Stimulated activated CD8-positive, alpha-beta memory T cell treated with anti-CD3 and anti-CD28 coated beads, Interleukin-2, amount 100 ng/mL, for 1 hour (primary cell): ENCODE measurements at places on chromosomes 1 and 21.
A peak's percentile ranks its signal among the peaks of the same experiment; 100 is the strongest.

GRCh38 chr1:187469836-187470235 is 641.1 kb downstream of the PLA2G4A start:
- DNase-seq = no peak

DNA sequence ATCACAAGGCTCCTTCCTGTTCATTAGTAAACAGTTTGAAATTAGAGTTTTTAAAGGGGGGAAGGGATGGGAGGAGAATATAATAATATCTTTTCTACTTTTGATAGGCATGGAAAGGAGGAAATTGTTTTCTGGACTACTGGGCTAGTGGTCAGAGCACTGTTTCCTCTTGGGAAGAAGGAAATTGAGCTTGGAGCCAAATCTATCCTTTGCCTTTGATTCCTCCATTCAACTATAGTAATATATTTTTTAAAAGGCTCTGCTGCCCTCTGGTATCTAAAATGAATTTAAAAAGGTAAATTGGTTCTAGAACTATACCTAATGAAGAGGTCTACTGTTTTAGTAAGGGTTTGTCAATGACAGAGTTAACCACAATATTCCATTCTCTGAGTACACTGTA is 5.9 kb downstream of the IARS2 start:
- DNase-seq = no peak

DNA sequence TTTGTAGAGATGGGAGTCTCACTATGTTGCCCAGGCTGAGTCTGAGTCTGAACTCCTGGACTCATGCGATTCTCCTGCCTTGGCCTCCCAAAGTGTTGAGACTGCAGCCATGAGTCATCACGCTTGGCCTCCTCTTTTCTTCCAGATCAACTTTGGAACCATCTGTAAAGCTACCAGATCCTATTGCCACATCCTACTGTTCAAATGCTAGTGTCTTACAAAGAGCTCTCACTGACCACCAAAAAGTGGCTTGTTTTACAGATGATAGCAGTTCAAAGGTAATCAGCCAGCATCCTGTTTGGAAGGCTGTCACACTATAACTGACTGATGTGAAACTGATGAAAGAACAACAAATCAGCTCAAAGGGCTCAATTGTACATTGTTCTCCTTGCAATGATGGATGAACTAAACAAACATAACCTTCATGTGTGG is 221.6 kb downstream of the AKT3 start:
- no peak for DNase-seq

GRCh38 chr1:17059391-17060305 is 5.8 kb upstream of the SDHB start:
- DNase-seq = no peak

DNA sequence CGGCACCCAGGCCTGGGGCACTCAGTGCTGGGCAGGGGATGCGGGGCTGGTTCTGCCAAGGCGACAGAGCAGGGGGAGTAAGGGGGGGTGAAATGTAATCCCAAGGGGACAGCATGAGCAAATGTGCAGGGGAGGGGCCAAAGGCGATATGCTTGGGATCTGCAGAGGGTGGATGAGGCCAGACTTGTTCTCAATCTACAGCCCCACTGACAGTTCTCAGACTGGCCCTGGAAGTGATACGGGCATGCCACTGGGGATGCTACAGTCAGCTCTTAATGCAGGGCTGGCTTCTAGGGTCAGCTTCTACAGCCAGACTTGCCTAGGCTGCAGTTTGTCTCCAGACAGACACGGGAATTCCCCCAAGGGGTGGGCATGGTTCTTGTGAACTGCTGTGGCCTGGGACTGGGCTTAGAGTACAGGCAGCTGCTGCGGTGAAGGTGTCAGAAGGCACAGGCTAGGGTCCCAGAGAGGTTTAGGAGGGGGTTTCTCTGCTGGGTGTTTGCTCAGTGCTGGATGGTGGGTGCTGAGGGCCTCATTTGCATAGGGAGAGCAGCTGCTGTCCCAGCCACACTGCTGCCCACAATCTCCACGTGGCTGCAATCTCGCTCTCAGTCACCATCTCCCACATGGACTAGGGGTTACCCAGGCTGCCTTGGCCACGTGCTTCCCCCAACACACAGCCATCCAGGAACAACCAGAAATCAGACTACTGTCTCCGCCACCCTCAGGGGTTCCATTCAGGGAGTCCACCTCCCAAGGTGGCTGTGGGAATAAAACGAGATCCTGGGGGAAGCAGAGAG is 190.1 kb downstream of the HIVEP3 start:
- DNase-seq = peak; percentile 15

GRCh38 chr1:230385158-230385450 is 41.0 kb downstream of the PGBD5 start:
- DNase-seq = no peak

GRCh38 chr1:170560681-170561285 is 28.8 kb downstream of the GORAB start:
- no peak for DNase-seq

DNA sequence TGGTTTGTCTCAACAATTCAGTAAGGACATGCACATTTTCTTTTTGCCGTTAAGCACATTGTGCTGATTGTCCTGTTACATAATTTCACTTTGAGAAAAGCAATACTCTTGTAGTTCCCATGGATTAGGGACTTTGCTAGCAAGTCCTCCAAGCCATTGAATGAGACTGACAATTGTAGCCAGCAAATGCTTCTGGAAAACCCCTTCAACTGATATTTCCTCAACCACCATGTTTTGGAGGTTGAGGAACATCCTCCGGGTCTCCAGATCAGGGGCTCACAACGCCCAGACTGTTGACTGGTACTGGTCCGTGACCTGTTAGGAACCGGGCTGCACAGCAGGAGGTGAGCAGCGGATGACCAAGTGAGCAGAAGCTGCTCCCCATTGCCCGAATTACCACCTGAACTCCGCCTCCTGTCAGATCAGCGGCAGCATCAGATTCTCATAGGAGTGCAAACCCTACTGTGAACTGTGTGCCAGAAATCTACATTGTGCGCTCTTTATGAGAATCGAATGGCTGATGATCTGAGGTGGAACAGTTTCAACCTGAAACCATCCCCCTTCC is 24.1 kb downstream of the ACTN2 start:
- DNase-seq = no peak
